ENCODE measurements at places on chromosomes 6 and 20.

DNA sequence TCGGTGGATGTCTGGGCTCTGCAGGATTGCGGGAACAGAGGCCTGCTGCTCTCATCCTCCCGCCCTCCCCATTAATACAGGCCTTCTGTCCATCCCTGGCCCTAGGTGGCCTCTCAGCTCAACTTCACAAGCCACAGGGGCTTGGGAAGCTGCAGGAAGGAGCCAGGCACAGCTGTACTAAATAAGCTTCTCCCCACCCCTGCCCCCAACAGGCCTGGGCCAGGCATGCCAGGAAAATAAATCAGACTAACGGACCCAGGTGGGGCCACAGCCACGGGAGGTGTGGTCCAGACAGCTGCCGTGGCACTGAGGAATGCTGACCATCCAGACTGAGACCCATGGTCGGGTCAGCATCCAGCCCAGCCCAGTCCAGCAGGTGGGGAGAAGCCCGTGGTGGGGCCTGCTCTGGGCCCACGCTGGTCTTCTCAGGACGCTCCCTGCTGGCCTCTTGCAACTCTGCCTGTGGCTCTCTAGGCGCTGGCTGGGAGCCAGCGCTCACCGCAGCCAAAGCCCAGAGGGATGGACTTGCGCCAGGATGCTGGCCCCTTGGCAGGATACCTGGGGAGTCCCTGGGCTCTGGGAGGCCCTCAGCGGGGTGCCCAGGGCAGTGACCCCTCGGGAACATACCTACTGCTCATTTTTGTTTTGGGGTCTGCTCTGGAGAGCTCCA lies 8.6 kb upstream of the YTHDF1 start:
- DNase-seq: peak; percentile 90

DNA sequence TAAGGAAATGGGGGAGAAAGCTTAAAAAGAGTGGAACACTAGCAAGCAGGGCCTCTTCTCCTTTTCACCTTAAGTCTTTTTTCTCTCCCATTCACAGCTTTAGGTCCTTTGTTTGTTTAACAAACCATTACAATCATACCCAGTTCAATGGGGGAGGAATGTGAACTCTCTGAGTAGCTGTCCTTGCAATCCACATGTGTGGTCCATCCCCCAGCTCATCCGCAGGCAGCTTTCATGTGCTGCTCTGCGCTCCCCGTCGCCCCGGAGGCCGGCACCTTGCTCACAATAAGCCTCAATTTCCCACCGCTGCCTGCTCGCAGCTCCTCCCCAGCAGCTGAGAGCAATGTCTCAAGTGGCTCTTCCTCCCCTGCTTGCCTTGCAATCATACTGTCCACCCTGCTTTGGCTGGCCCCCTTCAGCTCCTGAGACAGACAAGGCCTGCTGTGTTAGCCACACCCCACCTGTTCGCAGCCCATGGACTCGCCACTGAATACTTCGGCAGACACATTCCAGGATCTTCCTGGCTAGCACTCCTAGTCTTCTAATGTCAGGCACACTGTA lies 49.1 kb downstream of the PLAGL1 start:
- no peak for DNase-seq

DNA sequence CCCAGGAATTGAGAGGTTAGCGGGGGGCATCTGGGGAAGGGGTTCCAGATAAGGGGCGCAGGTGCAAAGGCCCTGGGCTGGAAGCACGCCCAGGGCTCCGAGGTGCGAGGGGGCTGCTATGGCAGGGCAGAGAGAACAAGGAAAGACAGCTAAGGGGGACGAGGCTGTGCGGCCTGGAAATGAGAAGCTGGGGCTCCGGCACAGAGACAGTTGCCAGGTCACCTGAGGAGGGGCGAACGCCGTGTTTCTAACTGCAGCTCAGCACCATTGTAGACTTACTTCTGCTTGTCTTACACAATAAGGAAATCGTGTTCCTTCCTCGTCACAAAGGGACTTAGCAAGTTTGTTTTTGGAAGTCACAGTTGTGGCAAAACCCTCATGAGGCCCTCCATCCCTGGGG lies 68.9 kb upstream of the TBXT start:
- DNase-seq: no peak

DNA sequence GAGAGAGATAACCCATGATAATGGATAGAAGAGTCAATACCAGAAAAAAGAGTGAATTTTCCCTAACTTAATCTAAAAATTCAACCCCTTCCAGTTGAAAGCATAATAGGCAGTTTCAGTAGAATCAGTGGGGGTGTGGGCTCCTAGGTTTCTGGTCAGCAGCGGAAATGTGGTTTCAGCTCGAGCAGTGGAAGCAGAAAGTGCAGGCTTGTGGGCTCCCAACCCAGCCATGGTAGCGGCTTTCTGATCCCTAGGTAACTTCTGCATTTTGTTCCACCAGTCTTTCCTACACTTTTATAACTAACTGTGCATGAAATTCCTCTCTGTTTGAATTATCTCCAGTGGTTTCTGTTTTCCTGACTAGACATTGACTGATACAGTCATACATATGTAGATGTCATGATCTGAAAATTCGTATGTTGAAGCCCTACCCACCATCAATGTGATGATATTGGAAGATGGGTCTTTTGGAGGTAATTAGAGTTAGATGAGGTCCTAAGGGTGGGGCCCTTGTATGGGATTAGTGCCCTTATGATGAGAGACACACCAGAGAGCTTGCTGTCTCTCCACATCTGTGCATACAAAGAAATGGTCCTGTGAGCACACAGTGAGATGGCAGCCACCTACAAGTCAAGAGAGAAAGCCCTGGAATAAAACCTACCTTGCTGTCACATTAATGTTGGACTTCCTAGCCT lies 6.5 kb upstream of the DDO start:
- DNase-seq: no peak

GRCh38 chr6:139149383-139149782 lies 14.5 kb downstream of the HECA start:
- no peak for DNase-seq

- no peak for DNase-seq
Observed at GRCh38 chr20:14543040-14543439, 205.6 kb upstream of the FLRT3 start.

GRCh38 chr6:45920819-45921511 lies 94.7 kb downstream of the CLIC5 start:
- no peak for DNase-seq

GRCh38 chr6:5899216-5900045 lies 107.3 kb downstream of the NRN1 start:
- no peak for DNase-seq

GRCh38 chr6:43836507-43837240 lies 66.7 kb downstream of the VEGFA start:
- no peak for DNase-seq

GRCh38 chr6:97630604-97631003 lies 347.6 kb upstream of the MMS22L start:
- no peak for DNase-seq

- DNase-seq: no peak
Observed at GRCh38 chr6:140849456-140849855, 1283.3 kb upstream of the GJE1 start.

- DNase-seq: no peak
Observed at GRCh38 chr6:82987951-82988350, 77.7 kb downstream of the UBE3D start.

- no peak for DNase-seq
Observed at GRCh38 chr20:9590189-9590588, 75.8 kb downstream of the LAMP5 start.

DNA sequence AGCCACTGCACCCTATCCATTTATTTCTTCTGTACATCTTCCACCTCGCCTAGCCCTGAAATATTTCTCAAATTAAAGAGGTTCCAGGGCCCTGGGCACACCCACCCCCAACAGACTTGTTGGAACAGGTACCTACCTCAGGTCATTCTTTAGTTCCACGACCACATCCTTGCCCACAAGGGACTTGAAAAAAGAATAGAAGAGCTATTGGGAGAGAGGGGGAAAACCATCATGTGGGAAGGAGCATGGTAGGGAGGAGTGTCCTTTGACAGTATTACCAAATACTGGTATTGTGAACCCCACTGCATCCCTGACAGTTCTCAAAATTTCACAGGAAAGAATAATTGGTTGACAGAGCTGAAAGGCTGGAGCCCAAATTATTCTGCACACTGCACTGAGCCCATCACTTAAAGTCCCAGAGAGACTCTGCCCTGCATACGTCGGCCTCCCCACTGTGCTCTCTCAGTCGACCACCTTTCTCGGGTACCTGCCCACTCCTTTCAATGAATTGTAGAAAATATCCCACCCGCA lies 762 bp downstream of the LSM2 start:
- DNase-seq: no peak

GRCh38 chr6:155221086-155221485 lies 42.7 kb upstream of the CLDN20 start:
- no peak for DNase-seq

DNA sequence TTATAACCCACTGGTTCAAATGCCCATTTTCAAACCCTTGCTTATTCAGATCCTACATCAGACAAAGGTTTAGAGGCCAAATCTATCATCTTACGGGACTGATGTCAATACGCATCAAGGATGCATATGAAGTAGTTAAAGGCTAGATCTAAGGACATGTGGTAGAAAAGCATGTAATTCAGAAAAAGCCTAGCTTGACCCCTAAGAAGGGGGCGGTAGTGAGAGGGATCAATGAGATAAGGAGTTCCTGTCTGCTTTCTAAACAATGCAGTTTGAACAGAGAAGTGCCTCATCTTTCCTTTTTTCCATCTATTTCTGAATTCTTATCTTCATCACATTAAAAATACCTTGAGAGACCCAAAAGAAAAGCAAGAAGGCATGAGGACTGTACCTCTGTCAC lies 237.7 kb downstream of the ARHGAP18 start:
- DNase-seq: no peak

GRCh38 chr20:33789109-33789857 lies 21.9 kb upstream of the CHMP4B start:
- DNase-seq: peak; percentile 99

DNA sequence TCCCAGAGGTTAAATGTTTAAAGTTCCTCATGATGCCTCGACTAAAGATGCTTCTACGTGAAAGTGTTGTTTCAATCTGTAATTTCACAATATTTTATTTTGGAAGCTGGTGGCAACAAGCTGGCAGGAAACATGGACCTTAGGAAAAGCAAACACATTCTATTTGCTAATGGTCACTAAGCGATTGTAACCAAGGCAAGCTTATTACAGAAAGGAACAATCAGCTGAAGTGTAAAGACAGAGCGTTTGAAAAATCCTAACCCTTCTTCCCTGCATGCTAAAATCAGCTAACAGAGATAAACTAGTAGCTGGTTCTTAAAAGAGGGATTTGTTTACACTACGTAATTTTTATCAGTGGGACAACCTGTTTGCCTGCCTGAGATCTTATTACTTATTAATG lies 50.0 kb downstream of the IL20RA start:
- DNase-seq: no peak

DNA sequence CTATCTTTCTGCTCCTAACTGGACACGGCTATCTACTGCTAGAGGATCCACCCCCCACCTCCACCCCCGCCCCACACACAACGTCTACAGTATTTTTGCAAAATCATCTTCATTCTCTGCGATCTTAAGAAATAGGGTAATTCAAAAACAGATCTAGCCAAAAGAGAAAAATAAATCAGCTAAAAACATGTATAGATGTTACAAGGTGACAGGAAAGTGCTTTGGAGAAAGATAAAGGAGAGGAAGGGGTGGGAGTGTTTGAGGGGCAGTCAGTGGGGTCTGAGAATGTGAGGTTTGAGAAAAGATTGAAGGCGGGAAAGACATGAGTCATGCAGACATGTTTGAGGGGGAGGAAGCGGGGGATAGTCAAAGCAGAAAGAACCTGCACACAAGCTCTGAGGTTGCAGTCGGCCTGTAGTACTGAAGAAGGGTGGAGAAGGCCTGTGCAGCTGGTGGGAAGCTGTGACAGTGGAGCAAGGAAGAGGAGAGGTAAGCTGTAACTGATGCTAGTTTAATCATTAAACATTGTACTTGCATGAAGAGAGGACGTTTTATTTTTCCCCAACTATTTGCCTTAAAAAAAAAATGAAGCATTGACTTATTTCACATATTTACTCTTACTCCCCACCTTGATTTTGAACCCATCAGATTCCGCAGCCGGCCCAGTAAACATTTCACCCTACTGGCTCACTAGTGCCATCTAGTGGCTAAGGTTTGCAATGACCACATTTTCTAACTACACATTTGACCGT lies 332.6 kb downstream of the ADGRB3 start:
- DNase-seq: no peak

- DNase-seq: no peak
Observed at GRCh38 chr6:115887891-115888290, 172.8 kb downstream of the FRK start.

DNA sequence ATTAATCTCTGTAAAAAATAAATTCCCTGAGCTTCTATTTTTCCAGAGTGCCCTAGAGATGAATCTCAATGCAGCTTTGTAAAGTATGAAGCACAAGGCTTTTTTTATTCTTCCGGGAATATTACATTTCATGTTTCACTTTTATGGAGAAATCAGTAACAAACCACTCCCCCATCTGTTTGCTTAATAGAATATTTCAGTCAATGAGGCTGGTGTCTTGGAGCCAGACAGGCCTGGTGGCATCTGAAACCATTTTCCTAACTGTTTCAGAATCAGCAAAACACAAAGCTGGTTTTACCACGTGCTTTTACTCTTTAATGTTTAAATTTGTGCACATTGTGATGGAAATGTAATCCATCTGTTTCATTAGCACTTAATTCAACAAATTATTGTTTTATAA lies 400.8 kb upstream of the HSF2 start:
- DNase-seq: no peak

- DNase-seq: no peak
Observed at GRCh38 chr20:37426106-37426505, 80.2 kb downstream of the SRC start.

DNA sequence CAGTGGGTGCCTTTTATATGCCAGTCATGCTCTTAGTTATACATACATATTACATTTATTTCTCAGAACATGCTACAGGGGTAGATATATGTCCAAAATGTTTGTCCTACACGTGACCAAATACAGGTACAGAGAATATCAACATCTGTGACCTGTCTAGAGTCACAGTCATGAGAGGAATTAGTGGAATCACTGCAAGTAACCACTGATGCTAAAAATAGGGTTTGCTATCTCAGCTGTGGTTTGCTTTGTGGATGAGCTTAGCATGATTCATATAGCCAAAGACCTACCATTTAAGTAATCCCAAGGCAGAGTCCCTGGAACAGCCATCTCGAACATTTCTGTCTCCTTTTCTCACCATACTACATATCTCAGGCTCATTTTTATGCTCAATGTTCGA lies 32.3 kb downstream of the GSTA3 start:
- peak; percentile 78 for DNase-seq

DNA sequence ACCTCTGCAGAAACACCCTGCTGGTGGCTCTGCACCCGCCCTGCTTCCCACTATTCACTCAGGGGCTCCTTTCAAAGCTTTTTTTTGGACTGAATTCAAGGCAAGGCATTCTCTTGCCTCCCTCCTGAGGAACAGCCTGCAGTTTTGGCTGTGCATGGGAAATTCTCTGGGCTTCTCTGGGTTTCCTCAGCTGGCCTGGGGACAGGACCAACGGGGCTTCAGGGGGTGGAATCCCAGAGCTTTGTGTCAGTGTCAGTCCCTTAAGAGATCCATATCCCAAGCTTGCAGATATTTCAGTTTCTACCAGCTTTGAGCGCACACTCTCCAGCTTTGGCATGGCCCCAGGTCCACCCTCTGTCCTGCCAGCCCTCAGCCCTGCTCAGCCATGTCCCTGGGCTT lies 2.0 kb downstream of the SCRT2 start:
- DNase-seq: no peak

Measured in RCC 7860 (cell line).